ENCODE measurements at places on chromosomes 2 and 18. TPM values are rescaled to one million over a fixed set of nuclear protein-coding genes. Genes with fewer than 3 reads are reported as not detected.

- H3K4me3 ChIP-seq = peak overlapping the region; percentile 64
- DNase-seq = peak; percentile 71
- H3K27me3 ChIP-seq = no peaks in the 10 kb centered on the region
- H3K4me1 ChIP-seq = peaks cover 18% of the 10 kb centered on the region
Measured at GRCh38 chr2:437756-438393, 150.0 kb upstream of the ALKAL2 start.

The UGT1A3 gene
- total RNA-seq = not detected

The DSC2 gene
- not detected for total RNA-seq

GRCh38 chr2:20452551-20452950 is 5.7 kb downstream of the RHOB start:
- H3K4me1 ChIP-seq = peaks cover 17% of the 10 kb centered on the region
- no peak overlapping the region for H3K4me3 ChIP-seq
- peaks cover 2% of the 10 kb centered on the region for H3K36me3 ChIP-seq
- no peak overlapping the region for H3K27ac ChIP-seq

GRCh38 chr2:19987936-19988335 is 2.0 kb downstream of the WDR35 start:
- H3K4me1 ChIP-seq = peaks cover 23% of the 10 kb centered on the region
- no peak for DNase-seq
- H3K36me3 ChIP-seq = peaks cover 15% of the 10 kb centered on the region
- peaks cover 5% of the 10 kb centered on the region for H3K27me3 ChIP-seq

The LIMS4 gene
- 3.1 TPM for total RNA-seq

GRCh38 chr18:3596324-3596636 is 146.3 kb downstream of the TGIF1 start:
- DNase-seq = no peak
- peaks cover 16% of the 10 kb centered on the region for H3K36me3 ChIP-seq
- peak overlapping the region; percentile 100 for H3K27ac ChIP-seq
- H3K4me3 ChIP-seq = peak overlapping the region; percentile 93
- H3K4me1 ChIP-seq = peaks cover 56% of the 10 kb centered on the region

- no peak overlapping the region for H3K4me3 ChIP-seq
- DNase-seq = no peak
- H3K27ac ChIP-seq = no peak overlapping the region
- peaks cover 11% of the 10 kb centered on the region for H3K36me3 ChIP-seq
Measured at GRCh38 chr2:239389414-239390329, 11.1 kb downstream of the HDAC4 start.
